NCI-H345 (cell line): ENCODE measurements at places on chromosomes 6 and 20.
A peak's percentile ranks its signal among the peaks of the same experiment; 100 is the strongest.

DNA sequence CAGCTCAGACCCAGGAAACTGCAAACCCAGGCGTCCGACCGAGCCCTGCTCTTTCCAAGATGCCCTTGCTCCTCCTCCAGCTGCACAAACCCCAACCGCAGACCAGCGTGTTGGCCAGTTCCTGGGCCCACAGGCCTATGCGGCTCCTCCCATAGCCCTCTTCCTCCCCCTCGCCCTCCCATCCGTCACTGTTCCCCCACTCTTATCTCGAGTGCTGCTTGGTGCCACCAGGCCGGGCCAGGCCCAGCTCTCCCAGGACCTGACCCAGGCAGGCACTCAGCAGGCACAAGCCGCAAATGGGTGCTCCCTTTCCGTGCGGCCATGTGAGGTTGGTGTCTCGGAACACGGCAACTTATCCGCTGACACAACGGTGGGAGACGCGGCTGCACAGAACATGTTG, 28.6 kb downstream of the ADRM1 start:
- no peak for DNase-seq

DNA sequence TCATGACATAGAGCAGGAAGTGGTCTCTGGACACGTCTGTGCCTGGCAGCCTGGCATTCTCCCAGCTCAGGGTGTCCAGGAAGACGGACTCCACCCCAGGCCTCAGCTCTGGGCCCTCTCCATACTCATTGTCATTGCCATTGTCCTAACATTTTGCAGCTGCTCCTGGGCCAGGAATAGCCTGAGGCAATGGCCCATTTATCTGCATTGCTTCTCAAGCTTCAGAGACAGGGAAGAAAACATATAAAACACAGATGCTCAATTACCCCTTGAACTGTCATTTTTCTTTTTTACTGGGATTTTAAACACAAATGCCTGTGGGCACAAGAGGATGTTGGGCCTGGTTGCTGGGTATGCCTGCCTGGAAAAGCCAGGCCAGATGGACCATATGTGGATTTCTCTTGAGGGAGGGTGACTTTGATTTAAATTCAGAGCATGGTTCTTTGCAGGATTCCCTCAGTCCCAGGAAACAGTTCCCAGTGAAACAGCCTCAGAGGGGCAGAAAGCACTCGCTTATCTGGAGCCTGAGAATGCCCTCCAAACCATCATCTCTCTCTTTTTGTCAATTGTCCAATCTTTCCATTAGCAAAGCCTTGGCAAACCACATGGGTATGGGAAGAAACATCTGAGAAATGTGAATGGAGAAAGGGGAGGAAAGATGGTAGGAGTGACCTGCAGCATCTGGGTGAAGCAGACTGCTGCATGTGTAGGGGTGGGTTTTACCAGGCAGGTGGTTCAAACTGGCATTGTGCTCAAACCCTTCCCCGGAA, 17.9 kb downstream of the LAMP5 start:
- DNase-seq = peak; percentile 83

DNA sequence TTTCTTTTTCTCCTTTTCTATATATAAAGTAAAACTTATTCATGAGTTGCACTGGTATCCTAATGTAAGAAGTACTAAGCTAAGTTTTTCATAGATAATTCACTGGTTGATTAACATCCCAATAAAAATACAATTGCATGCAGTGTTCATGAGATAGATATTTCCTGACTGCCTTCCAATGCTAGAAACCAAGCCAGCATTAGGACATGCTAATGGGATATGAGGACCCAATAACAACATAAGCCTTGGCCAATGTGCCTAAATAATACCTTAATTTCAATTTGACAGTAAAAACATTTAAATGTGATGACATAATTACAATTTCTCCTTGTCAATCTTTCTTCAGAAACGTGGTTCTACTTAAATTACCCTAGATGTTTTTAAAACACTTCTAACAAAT, 152.7 kb downstream of the RNGTT start:
- no peak for DNase-seq

- DNase-seq = no peak
Observed at GRCh38 chr6:81759782-81760181, 7.3 kb upstream of the TENT5A start.

GRCh38 chr6:147023148-147023547, 181.1 kb upstream of the STXBP5 start:
- DNase-seq = no peak

GRCh38 chr6:78492351-78493017, 374.9 kb upstream of the IRAK1BP1 start:
- no peak for DNase-seq

DNA sequence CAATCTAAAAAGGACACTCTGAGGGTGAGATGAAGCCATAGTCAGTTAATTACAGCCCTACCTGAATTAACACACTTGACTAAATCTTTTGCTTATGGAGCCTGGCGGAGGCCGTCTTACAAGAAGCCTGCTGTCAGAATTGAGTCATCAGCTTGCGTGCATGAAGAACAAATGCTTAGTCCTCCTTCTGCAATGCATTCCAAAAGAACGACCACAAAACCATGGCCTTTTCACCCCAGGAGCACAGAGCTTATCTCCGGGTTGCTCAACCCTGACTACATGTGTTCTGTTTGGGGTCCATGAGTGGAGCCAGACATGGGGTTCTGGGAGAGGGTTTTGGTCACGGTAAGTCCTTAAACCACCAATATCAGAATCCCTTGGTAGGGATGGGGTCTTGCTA, 318.1 kb downstream of the CLIC5 start:
- no peak for DNase-seq

GRCh38 chr20:11176431-11176830, 502.6 kb upstream of the JAG1 start:
- no peak for DNase-seq

- DNase-seq = peak; percentile 61
Observed at GRCh38 chr6:30453508-30454116, 35.7 kb upstream of the HLA-E start.

- DNase-seq = peak; percentile 0
Observed at GRCh38 chr6:4936681-4937041, 67.2 kb downstream of the RPP40 start.

DNA sequence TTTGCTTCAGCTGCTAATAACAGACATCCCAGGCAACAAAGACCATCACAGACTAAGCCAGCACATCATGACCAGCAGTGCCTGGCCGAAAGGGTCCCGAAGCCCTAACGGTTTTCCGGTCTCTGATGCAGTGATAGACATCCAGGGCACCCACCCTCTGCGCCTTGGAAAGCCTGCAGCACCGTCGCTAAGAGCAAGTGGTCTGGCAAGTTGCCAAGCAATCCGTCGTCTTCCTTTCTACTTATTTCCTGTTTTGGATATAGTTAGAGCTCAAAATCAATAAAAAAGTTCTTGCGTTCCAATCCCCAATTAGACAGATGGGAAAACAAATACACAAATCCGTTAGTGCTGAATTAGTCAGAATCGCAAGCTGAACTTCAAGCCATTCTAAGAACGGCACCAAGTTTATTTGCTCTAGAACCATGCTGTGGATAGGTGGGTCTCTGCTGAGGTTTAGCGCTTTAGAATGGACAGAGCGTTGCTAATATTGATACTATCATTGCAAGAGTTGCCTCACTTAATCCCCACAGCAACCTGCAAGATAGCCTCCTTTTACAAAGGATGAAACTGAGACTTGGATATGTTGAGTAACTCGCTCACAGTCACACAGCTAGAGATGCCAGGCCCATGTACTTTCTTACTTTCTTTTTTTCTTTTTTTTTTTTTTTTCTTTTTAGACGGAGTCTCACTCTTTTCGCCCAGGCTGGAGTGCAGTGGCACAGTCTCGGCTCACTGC, 163.3 kb upstream of the SNX9 start:
- peak; percentile 26 for DNase-seq
